ENCODE measurements at places on chromosomes 2 and 18.
A peak's percentile ranks its signal among the peaks of the same experiment; 100 is the strongest.

DNA sequence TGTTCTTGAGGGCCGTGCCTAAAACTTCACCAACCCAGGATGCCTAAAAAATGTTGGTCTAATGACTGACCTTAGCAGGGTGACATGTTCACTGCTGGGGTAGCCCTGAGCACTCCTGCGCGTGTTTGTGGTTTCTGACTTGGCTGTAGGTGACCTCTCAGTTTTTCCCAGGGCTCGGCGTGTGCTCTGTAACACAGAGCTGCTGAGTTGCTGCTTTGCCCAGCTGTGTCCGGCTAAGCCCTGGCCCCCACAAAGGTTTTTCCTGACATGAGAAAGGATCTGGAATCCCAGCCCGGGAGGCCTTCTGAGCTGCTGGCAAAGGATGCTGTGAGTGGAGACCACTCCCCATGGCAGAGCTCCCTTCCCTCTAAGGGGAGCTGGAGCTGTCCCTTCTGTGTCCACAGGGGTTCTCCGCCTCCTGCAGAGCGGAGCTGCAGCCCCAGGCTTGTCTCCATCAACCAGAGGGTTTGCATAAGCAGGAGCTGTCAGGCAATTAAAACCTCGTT lies 52.7 kb downstream of the CRIM1 start:
- no peak for DNase-seq

DNA sequence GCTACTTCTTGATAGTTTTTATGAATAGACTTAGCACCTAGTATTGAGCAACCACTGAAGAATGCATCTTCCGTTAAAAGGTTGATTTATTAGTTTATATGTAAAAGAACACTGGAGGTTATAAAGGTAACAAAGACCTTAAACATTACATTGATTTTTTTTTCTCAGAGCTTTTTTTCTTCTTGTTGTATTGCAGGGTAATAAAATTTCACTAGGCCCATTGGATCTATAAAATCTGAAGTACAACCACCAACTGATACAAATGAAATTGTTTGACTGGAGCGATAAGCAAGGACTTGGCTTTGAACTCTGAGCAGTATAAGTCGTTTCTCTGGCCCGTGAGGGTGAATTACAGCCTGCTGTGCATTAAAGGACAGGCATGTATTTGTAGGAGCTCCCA lies 344.0 kb downstream of the LRRTM1 start:
- DNase-seq, result no peak

DNA sequence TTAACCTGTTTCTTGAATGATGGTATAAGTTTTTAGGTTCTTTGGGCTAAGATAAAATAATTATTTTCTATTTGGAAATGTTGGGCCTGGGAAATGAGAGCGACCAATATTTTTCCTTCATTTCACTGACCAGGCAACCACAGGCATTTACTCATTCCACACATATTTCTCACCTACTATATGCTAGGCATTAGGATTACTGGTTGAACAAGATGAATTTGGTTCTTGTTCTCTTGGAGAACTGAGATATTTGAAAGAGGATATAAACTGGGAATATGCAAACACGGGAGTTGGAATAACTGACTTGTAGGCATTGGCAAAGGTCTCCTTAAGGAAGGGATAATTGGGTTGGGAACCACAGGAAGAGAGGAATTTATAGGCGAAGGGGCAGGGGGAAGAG lies 3.9 kb upstream of the MYL1 start:
- DNase-seq, result no peak

GRCh38 chr2:26380281-26380680 lies 21.4 kb upstream of the DRC1 start:
- no peak for DNase-seq

- no peak for DNase-seq
Observed at GRCh38 chr2:43152741-43153647, 73.4 kb downstream of the ZFP36L2 start.

DNA sequence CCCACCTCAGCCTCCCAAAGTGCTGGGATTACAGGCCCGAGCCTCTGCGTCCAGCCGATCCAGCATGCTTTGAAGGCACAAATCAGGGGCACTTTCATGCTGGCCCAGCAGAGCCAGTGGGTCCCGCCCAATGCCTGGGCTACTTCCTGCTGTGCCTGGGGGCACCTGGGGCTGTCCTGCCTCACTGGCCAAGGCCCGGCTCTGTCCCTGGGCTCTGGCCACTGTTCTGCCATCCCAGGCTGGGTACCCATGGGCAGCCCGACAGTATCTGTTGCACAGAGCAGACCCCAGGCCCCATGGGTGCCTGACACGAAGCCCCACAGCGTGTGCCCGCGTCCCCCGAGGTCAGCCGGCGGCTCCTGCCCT lies 6.8 kb upstream of the GAL3ST2 start:
- DNase-seq, result no peak

DNA sequence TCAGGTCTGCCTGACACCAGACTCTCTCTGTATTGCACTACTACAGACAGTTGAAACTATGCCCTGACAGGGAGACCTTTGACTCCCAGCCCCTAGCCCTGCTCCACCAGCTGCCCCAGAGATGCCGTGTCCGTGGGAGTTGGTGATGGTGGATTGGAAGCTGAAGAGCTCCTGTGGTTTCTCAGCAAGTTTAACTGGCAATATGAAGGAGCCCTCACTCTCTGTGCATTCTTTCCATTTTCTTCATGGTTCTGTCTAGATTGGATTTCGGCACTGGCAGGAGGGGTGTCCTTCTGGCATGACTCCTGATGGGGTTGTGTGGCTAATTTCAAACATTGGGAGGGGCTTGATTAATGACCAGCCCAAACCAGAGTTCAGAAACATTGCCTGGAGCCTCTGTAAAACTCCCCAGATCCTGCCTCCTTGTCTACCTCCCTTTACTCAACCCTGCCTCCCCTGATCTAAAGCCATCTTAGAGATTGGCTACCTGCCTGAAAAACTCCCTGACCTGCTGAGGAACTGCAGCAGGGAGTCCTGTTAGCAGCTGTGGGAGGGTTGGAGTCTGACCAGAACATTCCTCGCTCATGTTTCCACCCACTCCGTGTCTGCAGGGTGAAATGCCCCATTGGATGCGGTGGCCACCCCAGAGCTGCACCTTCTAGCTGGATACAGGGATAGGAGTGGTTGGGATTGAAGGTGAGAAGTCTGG lies 206.9 kb upstream of the SPRED2 start:
- DNase-seq, result no peak

DNA sequence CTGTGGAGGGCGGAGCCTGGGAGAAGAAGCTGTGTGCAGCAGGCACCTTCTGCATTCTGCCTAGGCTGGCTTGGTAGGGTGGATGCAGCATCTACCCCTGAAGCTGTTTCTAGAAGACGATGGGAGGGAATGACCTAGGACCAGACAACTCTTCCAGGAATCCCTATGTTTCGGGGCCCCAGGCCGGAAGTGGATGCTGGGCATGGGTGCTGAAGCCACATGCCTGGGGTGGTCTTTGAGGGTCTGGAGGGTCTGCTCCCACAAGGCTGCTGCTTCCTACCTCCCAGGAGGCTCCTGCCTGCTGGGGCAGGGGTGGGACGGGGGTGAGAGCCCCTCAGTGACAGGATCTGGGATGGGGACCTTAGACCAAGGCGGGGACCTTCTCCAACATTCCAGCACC lies 61.0 kb downstream of the CIB4 start:
- no peak for DNase-seq

DNA sequence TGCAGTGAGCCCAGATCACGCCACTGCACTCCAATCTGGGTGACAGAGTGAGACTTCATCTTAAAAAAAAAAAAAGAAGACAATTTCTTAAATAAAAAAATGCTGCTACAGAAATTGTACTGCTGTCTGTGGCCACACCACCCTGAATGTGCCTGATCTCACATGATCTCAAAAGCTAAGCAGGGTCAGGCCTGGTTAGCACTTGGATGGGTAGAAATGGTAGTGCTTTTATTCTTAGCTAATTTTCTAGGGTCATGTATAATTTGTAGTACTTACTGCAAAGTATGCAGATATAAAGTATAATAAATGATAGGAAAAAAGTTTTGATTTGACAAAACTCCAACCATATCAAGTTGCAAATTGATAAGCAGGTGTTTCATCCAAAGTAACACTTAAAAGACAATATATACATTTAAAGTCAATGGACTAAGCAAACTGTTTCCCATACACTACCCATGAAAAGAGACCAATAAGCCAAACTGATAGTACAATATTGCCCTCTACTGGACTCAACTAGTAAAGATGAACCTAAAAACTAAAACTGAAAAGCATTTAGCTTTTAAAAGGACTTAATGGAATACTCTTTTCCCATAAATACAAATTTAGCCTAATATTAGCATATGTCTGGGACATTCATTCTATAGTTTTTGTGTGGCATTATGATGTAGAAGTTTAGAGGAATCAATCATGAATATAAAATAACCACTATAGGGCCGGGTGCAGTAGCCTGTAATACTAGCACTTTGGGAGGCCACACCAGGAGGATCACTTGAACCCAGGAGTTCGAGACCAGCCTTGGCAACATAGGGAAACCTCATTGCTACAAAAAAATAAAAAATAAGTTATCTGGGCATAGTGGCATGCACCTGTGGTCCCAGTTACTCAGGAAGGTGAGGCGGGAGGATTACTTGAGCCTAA lies 18.6 kb upstream of the PEX13 start:
- peak; percentile 9 for DNase-seq

- no peak for DNase-seq
Observed at GRCh38 chr2:211854832-211855231, 683.8 kb downstream of the ERBB4 start.

- DNase-seq, result no peak
Observed at GRCh38 chr2:17515652-17516051, 2.6 kb downstream of the RAD51AP2 start.

GRCh38 chr18:5817816-5818215 lies 77.5 kb downstream of the TMEM200C start:
- DNase-seq, result peak; percentile 3

DNA sequence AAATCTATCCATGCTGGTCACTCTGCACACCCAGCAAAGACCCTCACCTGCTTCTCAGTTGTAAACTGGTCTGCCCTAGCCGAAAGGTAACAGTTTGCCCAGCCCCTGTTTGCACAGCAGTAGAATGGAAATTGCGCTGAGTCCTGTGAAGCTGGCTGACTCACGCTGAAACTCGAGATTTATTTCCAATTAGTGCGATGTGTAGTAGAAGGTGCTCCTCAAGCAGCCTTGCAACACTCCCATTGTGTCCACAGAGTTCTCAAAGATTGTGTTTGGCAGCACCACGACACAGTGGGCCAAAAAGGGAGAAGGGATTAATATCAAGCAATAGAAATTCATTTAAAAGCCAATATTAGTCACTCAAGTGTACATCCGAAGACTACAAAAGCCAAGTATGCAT lies 21.7 kb upstream of the APCDD1 start:
- no peak for DNase-seq

DNA sequence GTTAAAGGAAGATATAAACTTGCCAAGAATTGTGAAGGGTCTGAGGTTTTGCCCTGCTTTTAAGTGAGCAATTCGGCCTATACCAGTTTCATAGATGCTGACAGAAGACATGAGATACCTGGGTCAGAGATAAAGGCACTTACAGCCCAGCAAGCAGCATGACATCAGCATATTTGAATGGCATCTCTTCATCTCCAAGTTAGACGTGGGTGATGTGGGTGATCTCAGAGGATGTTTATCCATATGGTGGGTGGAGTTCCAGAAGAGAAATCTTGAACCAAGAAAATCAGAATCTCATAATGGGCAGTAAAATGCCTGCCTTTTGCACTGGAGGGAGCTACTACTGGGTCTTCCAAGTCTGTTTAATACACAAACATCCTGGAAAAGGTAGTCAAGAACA lies 44.7 kb downstream of the GYPC start:
- DNase-seq, result no peak

- DNase-seq, result no peak
Observed at GRCh38 chr2:236646441-236646840, 76.8 kb downstream of the ACKR3 start.

DNA sequence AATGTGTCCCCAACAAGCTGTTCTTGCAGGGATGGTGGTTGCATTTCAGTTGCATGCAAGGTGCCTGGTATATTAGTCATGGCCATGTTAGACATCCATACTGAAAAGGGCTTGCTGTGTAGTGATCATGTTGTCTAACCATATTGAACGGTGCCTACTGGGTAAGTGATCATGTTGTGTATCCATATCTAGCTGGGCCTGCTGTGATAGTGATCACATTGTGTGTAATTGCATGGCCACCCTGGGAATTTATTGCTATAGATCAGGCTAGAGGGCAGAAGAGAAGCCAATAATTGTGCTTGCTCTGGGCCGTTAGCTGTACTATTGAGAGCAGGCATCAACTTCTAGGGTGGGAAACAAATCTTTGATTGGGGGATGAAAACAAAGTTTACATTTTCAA lies 9.8 kb upstream of the EPC2 start:
- no peak for DNase-seq

GRCh38 chr2:226970362-226970761 lies 134.5 kb downstream of the RHBDD1 start:
- DNase-seq, result no peak

DNA sequence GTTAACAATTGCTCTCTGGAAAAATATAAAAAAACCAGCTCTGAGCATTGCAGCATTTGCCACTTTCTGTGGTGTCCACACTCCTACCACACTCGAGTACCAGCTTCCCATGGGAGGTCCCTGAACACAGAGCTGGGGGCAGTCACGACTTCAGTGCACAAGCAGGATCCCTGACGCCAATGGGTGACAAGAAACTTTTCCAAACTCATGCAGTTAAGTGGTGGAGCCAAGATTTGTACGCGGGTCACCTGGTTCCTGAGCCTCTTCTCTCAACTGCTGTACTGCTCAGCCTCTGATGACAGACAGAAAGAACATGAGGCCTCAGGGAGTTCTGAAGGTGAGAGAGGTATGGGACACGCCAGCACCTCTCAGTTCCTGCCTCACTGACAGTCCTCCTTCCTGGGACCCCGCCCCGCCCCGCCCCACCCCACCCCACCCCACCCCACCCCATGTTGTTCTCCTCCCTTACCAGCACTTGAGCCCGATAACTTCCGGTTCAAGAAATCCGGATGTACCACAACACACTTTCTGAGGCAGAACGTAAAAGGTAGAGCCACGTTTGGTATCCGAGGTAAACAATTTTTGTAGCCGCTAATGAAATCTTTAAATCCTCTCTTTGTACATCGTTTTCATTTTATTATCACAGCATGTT lies 287.6 kb downstream of the MYCN start:
- no peak for DNase-seq

- DNase-seq, result no peak
Observed at GRCh38 chr18:44232500-44232899, 448.2 kb upstream of the SETBP1 start.

GRCh38 chr2:163173591-163173990 lies 335.0 kb upstream of the KCNH7 start:
- no peak for DNase-seq

DNA sequence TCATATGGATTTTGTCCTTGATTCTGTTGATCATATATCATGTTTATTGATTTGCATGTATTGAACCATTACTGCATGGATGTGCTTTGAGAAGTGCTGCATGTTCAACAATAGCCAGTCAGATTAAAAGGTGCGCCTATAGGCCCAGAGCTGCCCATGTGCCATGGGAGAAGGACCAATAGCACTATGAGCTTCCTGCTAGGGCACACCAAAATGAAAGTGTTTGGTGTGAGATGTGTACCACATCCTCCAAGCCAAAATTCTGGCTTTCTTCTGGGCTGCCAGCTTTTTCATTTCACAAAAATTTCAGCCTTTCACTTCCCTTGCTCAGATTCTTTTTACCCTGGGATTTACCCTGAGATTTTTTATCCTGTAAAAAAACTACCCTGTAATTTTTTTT lies 34.8 kb upstream of the MMADHC start:
- no peak for DNase-seq

GRCh38 chr2:50006327-50006726 lies 852.0 kb upstream of the FSHR start:
- no peak for DNase-seq

- no peak for DNase-seq
Observed at GRCh38 chr2:113940891-113941290, 51.0 kb downstream of the ACTR3 start.

- no peak for DNase-seq
Observed at GRCh38 chr2:177998006-177998405, 74.6 kb downstream of the PDE11A start.
